ENCODE measurements at places on chromosomes 16 and 17.

DNA sequence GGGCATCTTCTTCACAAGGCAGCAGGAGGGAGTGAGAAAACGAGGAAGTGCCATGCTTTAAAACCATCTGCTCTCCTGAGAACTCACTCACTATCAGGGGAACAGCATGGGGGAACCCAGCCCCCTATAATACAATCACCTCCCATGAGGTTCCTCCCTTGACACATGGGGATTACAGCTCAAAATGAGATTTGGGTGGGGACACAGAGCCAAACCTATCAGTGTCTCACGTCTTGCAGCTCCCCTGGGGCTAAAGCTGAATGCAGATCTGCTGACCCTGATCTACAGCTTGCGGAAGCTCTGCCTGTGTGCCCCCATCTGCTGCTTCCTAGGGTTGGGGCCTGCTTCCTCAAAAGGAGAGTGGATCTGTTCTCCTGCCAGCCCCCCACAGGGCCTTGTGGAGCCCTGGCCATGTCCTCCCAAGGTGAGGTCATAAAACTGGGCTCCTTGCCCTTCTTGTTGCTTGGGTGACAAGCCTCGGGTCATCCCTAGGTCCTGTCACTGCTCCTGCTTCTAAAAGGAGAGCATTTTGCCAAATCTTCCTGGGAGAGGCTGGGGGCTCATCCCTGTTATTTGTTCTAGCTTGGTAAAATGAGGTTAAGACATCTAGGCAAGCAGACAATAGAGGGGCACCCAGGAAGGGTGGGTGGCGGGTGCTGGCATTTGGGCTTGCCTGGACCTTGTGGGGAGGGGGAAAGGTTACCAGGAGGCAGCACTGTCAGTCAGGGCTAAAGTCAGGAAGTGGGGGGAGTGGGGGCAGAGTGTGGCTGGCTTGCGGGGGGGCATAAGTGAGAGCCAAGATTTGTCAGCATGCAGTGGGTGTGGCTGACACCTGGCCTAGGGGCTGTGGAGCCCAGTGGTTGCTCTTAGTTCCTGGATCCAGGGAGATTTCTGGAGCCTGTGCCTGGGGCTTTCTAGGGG, 16.0 kb downstream of the KRT33A start:
- DNase-seq, result no peak

GRCh38 chr16:87635541-87636049, 33.3 kb downstream of the JPH3 start:
- peak; percentile 60 for DNase-seq

DNA sequence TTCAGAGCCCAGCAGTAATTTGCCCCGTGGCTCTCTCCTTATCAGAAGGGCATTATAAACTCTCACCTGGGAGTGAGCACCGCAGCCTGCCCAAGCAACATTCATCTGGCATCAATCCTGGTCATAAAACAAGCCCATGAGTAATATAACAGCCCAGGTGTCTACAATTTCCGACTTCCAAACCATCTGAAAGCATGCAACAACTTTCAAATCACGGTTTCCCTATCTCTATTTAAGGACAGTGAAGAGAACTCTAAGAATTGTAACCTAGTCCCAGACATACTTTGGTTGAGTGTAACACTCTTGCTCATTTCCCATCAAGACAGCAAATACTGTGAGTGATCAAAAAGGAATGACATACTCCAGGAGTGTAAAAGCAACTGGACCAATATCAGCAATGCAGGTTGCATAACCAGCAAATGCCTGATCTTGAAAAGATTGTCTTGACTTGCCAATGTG, 487.4 kb upstream of the SOX9 start:
- no peak for DNase-seq

GRCh38 chr16:54175552-54176375, 110.8 kb downstream of the IRX3 start:
- no peak for DNase-seq

DNA sequence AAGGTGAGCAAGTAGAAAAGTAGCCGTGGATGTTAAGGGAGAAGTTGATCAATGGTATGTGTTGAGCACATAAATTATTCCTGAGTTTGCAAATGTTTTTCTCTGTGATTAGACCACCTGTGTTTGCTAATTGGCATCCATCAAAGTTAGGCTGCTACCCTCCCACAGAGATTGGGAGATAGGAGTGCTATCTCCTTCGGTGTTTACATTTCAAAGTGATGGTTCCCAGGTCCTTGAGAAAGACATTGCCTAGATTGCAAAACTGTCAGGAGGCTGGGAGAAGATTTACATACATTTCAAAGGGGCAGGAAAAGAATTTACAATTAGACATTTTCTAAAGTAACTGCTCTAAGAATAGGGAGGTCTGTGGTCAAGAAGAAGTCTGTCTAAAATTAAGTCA, 54.3 kb upstream of the CNTNAP4 start:
- DNase-seq, result no peak

GRCh38 chr16:23194497-23195221, 12.1 kb downstream of the SCNN1G start:
- no peak for DNase-seq

GRCh38 chr17:27471321-27472269, 15.3 kb downstream of the KSR1 start:
- DNase-seq, result peak; percentile 54

DNA sequence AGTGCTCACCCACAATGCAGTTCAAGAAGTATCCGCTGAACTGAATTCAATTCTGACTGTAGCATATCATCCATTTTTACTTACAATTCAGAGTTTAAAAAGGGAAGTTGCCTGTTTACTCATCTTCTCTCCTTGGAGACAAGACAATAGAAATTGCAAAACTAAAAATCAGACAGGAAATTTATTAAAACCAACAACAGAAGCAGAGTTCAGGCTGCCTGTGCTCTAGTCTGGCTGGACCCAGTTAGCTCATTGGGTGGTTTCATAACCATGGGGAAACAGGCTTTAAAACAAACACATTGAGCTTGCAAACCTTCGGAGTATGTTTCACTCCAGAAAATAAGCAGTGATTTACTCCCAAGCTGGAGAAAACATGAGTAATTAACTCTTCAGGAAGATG, 321.4 kb downstream of the GRIN2A start:
- no peak for DNase-seq

DNA sequence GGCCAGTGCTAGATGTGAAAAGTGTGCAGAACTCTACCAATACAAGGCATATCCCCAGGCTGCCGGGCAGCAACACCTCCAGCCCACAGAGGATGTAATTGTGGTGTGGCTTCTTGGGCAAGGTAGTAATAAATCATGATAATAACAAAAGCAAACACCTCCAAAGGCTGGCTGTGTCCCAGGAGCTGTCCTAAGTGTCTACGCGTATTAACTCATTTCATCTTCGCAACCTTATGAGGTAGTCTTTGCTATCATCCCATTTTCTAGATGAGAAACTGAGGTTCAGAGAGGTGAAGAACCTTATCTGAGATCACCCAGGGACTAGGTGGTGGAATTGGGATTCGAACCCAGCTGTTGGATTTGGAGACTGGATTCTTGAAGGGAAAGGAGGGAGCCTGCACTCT, 5.3 kb downstream of the PDK2 start:
- no peak for DNase-seq

DNA sequence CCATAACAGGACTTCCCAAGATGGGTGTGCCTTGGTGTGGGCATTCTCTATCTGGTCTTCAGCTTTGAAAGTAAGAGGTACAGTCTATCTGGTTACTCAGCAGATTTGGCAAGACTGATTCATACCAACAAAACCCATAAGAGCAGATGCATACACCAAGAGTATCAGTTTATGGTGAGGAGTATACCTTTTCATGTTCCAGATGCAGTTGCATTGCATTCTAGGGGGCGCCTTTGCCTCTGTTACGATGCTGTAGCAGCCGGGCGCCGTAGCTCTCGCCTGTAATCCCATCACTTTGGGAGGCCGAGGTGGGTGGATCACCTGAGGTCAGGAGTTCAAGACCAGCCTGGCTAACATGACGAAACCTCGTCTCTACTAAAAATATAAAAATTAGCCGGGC, 31.1 kb upstream of the CARMIL2 start:
- DNase-seq, result no peak

GRCh38 chr16:53045341-53046220, 7.1 kb downstream of the CHD9NB start:
- no peak for DNase-seq

DNA sequence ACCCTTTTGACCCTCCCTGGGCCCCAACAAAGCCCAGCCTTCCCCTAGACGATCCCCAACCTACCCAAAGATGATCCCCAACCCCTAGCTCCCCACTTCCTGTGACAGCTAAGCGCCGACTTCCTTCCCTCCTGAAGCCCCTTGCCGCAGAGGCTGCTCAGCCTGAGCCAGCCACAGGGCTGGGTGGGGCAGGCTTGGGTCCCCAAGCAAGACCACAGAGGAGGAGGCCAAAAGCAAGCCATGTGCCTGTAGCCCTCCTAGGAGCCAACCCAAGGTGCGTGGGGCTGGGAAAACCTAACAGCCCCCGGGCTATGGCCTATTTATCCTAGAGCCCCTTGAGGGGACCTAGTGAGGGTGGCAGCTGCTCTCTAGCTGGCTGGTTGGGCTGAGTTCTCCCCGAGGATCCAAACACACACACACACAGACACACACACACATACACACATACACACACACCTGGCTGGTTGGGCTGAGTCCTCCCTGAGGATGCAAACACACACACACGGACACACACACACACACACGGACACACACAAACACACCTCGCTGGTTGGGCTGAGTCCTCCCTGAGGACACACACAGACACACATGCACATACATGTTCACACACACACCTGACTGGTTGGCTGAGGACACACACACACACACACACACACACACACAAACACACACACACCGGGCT, 4.8 kb downstream of the ARRB2 start:
- no peak for DNase-seq

- no peak for DNase-seq
These were observed 8.9 kb upstream of the TENT4B start for GRCh38 chr16:50144211-50144610.

DNA sequence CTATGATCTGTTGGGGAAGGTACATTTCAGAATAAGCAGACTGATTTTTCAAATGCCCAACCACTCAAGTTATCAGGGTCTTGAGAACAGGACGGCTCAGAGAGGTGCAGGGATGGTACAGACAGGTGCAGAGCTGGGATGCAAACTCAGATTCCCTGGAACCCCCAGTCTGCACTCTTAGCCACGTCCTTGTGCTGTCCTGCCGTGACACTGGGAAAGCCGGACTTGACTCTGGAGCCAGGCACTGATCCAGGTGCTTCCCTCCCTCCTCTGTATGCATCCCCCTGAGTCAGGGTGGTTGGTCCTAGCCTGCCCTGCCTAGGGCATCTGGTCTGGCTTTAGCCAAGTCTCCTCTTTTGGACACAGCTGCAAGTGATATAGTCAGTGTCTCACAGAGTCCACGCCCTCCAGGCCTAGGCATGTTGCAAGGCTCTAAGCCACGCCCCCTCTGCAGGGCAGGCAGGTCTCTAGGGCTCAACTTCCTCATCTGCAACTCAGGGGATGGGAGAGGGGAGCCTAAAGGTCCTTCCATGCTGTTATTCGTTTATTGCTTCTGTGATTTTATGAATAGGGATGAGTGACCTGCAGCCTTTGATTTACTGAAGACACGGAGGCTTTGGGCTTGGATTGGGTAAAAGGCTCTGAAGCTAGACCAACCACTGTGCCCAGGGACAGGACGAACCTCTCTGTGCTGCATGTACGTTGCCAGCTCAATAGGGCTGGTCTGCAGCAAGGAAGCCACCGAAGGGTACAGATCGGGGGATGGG, 97.3 kb downstream of the SDK2 start:
- DNase-seq, result no peak

DNA sequence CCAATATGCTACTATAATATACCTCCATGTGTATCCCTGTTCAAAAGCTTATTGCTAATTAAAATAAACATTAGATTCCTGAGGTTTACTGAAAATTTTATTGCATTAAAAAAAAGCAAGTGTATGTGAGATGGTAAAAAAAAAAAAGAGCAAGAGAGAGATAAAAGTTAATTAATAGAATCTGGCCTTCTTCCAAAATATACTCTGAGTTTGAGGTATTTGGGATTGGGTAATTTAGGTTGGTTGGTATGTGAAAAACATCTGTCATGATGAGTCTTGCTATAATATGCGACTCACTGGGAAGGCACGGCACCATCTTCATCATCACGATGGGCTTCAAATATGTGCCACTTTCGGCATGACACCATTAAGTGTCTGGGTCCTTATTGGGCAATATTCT, 711.1 kb upstream of the SOX9 start:
- no peak for DNase-seq

DNA sequence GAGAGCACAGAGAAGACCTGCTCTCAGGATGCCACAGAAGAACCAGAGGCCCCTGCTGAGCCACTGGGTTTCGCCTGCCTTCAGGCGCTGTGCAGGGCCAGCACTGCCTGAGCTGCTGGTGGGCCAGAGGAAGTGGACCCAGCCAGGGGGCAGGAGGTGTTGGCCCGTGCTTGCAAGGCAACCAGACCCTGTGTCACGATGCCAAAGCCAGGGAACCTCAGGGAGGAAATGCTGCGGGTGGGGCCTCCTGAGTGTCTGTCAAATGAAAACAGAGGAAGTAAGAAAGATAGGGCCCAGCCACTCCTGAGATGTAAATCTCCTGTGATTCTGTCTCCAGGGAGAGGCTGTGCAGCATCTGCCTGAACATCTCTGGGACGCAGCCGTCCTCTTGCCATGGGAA, 58.1 kb upstream of the ADORA2B start:
- no peak for DNase-seq

DNA sequence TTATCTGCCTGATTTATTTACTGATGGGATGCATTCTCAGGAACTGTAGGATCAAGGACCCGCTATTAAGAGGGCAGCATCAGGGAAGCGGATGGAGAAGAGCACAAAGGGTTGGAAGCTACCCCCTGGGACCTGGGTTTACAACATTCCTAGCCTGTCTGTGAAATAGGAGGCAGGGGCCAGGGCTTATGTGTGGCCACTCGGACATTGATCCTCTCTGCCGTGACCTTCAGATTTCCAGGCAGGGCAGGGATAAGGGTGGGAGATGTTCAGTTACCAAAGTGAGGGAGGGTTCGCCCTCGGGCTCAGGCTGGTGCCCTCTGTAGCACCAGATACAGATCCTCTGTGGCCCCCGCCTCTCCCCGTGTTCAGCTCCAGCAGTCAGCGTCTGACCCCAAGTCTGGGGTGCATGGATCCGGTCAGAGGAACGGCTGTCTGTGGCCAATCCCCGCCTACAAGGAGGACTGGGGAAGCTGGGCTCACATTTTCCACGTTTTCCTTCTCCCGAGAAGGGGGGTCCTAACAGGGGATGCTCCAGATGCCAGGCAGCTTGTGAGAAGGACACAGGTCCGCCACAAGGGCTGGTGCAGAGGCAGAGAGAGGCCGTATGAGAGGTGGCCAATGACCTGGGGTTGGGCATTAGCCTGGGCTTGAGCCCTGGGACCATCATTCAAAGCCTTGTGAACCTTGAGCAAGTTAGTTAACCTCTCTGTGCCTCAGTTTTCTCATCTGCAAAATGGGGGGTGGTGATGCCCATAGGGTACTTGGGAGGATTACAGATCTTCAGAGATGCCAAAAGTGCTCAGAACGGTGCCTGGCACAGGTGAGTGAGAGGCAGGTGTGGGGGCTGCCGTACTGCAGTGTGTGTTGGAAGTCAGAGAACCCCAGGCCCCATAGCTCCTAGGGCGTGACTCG, 48.3 kb downstream of the ATP2C2 start:
- no peak for DNase-seq

DNA sequence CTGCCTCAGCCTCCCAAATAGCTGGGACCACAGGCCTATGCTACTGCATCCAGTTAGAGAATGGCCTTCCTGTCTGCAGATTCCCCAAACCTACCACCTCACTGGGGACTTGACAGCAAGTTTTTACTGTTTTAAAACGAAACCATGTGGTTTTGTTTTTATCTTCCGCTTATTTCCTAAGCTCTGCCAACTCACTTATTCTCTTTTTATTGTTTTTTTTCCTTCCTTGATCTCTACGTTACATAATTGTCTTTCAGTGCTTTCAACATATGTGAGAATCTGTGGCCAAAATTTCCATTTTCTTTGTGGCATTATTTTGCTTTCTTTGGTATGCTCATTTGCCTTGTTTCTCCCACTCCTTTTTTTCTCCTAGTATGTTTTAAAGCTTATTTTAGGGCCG, 14.6 kb upstream of the SLC38A7 start:
- no peak for DNase-seq
